ENCODE measurements at places on chromosomes 16 and 17.

GRCh38 chr17:72249441-72249840 is 128.6 kb downstream of the SOX9 start:
- no peak for DNase-seq

DNA sequence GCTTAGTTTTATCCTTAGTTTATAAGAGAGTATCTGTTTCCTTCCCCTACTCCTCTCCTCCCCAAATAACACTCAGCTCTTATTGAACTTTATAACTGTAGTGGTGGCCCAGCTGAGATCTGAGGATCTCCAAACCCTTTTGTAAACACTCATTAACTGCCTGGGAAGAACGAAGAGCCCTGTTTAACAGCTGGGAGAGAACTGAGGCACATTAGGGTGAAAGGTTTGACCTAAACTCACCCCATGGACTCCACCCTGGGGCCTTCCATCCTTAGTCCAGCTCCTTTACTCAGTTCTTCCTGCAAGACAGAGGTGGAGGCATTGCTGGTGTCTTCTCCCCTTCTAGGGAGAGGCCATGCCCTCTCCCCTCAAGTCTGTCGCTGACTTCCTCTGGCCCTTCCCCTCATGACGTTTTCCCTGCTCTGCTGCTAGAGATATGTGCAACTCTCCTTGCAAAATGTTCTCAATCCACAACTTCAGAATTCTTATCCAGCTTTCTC is 1.2 kb upstream of the RARA start:
- DNase-seq, result peak; percentile 62

DNA sequence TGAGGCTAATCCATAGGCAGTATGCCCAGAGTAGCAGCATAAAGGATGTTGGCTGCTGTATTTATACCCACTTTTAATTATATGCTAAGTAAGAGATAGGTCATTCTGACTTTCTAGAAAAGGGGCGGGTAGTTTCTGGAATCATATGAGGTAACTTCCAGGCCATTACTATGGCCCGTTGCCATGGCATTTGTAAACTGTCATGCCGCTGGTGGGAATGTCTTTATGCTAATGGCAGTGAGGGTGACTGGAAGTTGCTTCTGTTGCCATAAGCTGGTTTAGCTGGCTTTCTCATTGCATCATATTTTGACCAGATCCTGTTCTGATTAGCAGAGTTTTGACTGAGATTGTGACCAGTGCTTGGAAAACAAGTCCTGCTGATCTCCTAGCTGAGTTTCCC is 929.6 kb upstream of the CDH8 start:
- no peak for DNase-seq

GRCh38 chr17:81983639-81984373 is 6.4 kb downstream of the ASPSCR1 start:
- no peak for DNase-seq

GRCh38 chr16:700684-701584 is 4.7 kb downstream of the FBXL16 start:
- no peak for DNase-seq

DNA sequence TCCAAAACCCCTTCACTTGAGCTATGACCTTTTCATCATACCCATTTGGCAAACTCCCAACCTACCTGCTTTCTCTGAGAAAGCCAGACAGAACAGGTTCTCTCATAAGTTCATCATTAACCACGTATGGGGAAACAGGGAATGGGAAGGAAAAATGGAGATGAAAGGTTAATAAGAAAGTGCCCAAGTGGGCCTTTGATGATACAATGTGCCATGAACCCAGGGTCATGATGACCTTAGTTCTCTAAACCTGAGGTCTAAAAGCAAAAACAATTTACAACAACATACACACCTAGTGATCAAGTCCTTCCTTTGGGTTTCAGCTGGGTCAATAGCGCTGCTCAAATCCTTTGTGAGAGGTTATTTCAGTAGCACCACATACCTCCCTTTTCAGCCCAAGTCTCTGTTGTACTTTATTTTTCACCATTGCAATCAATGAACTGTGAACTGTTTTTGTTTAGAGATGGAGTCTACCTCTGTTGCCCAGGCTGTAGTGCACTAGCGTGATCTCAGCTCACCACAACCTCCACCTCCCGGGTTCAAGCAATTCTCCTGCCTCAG is 14.5 kb upstream of the RANGRF start:
- DNase-seq, result no peak

- no peak for DNase-seq
Measured at GRCh38 chr17:55484575-55484974, 26.7 kb downstream of the SMIM36 start.

DNA sequence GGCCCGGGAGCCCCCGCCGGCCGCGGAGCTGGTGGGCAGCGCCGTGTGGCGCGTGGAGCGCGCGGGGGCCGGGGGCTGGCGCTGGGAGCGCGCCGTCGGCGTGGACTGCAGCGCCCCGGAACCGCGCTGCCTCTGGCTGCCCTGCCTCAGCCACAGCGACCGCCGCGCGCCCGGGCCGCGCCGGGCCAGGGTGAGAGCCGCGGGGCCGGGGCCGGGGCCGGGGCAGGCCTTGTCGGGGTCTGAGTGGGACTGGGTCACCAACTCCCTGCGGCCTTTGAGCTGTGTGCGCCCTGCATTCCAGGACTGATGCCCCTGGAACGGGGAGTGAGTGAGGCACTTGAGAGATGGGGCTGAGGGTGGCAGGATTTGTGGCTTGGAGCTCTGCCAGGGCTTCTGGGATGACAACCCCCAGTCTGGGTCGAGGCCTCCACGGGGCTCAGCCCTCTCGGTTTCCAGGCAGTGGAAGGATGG is 25.7 kb downstream of the ARHGAP23 start:
- no peak for DNase-seq

GRCh38 chr17:78233678-78234077 is 2.2 kb downstream of the TMEM235 start:
- no peak for DNase-seq

DNA sequence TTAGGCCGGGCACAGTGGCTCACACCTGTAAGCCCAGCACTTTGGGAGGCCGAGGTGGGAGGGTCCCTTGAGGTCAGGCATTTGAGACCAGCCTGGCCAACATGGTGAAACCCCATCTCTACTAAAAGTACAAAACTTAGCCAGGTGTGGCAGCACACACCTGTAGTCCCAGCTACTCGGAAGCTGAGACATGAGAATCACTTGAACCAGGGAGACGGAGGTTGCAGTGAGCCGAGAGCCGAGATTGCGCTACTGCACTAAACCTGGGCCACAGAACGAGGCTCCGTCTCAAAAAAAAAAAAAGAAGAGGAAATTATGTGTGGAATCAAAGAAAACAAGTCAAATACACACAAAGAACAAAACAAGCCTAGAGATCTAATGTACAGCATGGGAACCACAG is 16.1 kb upstream of the MPRIP start:
- no peak for DNase-seq

- no peak for DNase-seq
Measured at GRCh38 chr16:76297941-76298340, 20.7 kb downstream of the CNTNAP4 start.

DNA sequence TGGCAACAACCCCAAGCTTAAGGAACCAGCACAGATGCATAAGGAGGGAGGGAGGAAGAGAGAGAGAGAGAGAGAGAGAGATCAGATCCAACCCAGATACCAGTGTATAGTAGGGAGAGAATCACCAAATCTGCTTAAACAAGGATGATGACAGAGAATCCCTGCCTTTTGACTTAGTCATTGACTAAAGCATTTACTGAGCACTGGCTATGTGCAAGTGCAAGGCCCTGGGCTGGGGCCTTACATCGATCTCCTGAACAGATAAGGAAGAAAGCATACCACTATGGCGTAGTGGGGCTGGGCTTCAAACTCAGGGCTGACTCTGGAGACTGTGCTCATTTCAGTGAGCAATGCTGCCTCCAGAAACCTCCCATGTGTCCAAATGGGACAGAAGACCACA is 15.8 kb downstream of the TSNAXIP1 start:
- DNase-seq, result no peak

GRCh38 chr17:44901411-44901921 is 2.2 kb upstream of the EFTUD2 start:
- no peak for DNase-seq

- no peak for DNase-seq
Measured at GRCh38 chr17:562174-562573, 152.5 kb downstream of the VPS53 start.

- DNase-seq, result no peak
Measured at GRCh38 chr16:68961778-68962402, 118.6 kb downstream of the TANGO6 start.

DNA sequence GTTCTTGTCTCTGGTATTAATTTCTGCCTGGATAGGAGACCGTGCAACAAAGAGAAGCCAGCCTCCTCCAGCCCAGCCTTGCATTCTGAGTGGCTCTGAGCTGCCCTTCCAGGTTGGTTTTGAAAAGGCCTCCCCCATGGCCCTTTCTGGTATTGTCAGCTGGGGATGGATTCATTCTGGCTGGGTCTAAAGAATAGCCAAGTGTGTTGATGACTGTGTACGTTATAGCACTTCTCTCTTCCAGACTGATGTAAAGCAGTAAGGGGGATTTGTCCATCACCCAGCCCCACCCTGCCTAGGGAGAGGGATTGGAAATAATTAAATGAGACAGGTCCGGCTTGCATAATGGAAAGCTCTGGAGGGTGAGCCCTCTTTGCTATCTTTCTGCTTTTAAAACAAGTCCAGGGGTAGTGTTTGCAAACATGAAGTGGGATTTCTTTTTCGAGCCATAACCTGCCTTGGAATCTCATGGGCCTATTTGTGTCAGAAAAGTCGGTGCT is 146.4 kb downstream of the MSI2 start:
- DNase-seq, result no peak

DNA sequence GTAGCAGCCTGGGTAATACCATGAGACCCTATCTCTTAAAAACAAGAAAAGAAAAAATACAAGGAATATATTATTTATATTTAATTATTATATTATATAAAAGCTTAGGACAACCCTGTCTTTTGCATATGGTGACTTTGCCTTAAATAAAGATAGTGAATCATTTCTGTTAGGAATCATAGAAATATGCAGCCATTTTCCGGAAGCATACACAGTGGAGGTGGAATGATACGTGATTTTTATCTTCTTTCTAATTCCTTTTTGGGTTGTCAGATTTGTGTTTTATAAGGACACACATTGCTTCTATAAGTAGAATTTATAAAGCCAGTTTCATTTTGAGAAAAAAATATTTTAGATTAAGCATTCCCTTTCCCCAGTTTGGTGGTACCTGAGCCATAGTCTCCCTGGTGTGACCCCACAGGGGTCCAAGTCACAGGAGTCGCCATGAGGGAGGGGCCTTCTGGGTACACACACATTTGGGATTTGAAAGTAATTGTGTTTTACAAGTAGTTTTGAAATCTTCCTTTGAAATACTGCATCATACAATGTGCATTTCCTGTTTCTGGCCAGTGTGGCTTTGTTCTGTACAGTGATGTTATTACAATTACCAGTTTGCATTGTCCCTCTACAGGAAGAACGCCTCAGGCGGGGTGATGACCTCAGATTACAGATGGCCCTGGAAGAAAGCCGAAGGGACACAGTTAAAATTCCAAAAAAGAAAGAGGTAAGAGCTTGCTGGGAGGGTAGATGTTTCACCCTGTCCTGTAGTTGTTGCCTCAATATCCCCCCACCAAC is 50.9 kb downstream of the B9D1 start:
- peak; percentile 11 for DNase-seq

DNA sequence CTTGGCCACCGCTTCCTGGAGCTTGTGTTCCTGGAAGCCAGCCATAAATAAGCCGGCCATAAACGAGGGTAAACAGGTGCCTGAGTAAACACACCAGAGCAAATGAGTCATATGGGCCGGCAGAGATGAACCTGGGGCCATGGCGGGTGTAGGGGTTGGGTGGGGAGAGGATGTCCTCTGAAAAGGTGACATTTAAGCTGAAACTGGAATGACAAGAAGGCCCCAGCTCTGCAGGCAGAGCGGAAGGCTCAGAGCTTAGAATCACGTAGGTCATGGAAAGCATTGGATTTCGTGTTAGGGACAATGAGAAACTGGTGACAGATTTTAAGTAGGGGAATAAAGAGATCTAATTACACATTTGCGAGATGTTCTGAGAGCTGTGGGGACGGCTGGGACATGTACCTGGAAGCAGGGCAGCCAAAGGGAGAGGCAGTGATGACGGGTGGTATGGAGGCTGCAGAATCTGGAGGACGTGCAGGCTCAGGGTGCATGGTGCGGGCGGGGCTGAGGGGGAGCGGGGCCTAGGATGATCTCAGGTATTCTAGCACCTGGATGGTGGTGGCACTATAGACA is 8.1 kb upstream of the DNASE1 start:
- DNase-seq, result peak; percentile 57

GRCh38 chr16:11396241-11397048 is 51.2 kb downstream of the RMI2 start:
- DNase-seq, result peak; percentile 84

- DNase-seq, result no peak
Measured at GRCh38 chr17:57313097-57313835, 56.9 kb downstream of the MSI2 start.

DNA sequence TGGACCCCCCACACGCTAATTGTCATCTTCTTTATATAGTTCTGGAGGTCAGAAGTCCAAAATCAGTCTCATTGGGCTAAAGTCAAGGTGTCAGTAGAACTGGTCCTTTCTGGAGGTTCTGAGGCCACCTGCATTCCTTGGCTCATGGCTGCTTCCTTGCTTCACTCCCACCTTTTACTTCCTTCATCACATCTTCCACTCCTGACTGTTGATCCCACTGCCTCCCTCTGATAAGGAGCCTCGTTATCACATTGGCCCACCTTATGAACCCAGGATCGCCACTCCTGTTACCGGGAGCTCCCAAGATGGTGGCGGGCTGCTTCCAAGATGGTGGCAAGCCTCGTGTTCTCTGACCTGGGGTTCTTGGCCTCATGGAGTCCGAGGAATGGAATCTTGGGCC is 83.0 kb downstream of the CDC27 start:
- no peak for DNase-seq

GRCh38 chr17:57565176-57565575 is 179.9 kb downstream of the CCDC182 start:
- DNase-seq, result no peak

GRCh38 chr16:48004141-48004695 is 151.6 kb downstream of the ABCC12 start:
- no peak for DNase-seq

DNA sequence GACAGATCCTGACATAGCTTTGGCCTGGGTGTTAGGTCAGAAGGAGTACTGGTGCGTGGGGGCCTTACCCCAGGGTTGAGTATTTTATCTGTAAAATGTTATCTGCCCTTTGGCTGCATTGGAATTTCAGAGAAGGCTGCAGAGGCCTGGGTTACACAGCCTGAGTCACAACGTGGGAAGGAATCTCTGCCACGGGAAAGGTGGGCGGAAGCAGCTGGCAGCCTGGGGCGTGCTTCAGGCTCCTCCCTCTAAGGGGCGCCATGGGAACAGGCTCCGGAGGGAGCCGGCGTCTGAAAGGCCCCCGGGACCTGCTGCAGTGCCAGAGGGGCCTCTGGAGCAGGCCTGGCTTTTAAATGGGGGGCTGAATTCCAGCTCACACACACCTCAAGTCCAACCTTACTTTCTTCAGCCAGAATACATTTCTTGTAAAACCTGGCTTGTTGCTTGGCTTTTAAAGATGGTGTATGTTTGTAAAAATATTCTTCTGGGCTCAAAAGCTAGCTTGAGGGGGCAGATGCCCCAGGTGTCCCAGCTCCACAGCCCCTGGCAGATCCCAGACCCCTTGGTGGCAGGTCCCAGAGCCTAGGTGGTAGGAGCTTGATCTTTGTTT is 142.2 kb downstream of the RAB11FIP4 start:
- no peak for DNase-seq

- no peak for DNase-seq
Measured at GRCh38 chr17:55629995-55630394, 92.7 kb downstream of the TMEM100 start.

Data from sigmoid colon (tissue), 7 donors.